ENCODE measurements at places on chromosomes 1 and 21. TPM values are rescaled to one million over a fixed set of nuclear protein-coding genes. Genes with fewer than 3 reads are reported as not detected.

DNA sequence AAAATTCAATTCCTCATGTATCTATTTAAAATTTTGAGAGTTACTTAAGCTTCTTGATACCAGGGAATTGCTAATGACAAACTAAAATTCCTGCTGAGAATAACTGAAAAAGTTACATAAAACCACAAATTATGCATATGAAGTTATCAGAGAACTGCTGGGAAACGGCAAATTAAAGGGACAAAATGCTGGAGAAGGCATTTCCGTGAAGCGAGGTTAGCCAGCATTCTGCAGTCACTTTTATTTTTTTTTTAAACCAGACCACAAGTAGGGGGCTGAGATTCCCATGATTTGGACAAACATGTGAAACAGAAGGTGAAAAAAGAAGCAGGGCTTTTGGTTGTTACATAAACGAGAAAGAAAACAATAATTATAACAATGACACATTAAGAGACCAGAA lies 737.6 kb upstream of the CHRM3 start:
- no peaks in the 10 kb centered on the region for H3K4me1 ChIP-seq
- no peak for DNase-seq
- H3K36me3 ChIP-seq, result no peaks in the 10 kb centered on the region
- no peak overlapping the region for H3K27ac ChIP-seq

DNA sequence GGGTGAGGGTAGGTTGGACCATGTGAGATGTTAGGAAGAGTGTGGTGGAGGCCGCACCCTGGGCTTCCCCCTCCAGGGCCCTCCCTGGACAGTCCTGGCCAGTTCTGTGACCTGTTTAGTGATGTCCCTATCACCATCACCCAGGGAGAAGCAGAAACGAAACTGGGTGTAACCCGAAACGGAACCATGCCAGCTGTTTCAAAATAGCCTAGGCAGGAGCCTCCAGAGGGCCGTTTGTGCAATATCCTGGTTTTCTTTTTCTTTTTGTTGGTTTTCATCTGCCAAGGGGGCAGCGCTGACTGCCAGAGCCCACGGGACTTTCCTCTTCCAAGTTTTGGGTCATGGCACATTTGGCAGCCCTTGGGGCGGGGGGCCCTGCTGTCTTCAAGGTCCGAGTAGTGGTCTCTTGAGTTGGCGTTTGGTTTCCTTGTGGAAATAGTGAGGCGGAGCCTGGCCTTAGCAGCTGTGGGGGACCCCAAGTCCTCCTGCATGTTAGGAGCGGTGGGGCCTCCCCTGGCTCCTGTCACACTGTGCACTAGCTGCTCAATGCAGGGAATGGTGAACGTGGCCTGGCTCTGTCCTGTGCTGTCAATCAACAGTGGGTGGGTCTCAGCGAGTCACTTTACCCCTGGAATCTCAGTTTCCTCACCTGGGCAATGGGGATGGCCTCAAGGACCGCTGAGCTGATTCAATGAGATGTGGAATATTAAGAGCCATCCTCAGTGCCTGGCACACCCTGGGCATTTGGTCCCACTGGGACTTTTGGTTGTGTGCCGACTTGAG lies 90.7 kb downstream of the ARHGEF10L start:
- DNase-seq, result no peak
- H3K4me1 ChIP-seq, result peaks cover 5% of the 10 kb centered on the region
- no peak overlapping the region for H3K27ac ChIP-seq
- no peak overlapping the region for H3K4me3 ChIP-seq

- no peaks in the 10 kb centered on the region for H3K36me3 ChIP-seq
- no peak overlapping the region for H3K27ac ChIP-seq
- no peak for DNase-seq
- no peaks in the 10 kb centered on the region for H3K4me1 ChIP-seq
These were observed 411.8 kb upstream of the DAB1 start for GRCh38 chr1:57835620-57836019.

DNA sequence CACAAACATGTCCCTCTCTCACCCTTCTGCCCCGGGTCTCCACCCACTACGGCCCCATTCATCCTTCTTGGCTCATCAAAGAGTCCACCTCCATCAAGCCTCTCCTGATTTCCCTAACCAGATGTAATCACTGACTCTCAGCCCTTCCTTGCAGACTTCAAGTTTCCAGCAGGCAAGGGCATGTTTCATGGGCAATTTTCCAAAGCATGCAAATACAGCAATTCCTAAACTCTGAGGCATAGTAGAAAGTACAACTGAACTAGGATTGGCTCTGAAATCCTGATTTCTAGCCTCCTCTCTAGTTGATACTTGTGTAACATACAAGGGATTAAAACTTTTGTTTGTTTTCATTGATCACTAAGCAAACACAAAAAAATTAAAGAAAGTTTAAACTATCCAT lies 109.1 kb upstream of the GADD45A start:
- H3K36me3 ChIP-seq, result no peaks in the 10 kb centered on the region
- peaks cover 36% of the 10 kb centered on the region for H3K4me1 ChIP-seq
- no peak overlapping the region for H3K4me3 ChIP-seq
- H3K27ac ChIP-seq, result peak overlapping the region; percentile 95

The SVBP gene
- 21.2 TPM for total RNA-seq

GRCh38 chr1:92909321-92909720 lies 51.9 kb downstream of the DIPK1A start:
- H3K27ac ChIP-seq, result no peak overlapping the region
- no peaks in the 10 kb centered on the region for H3K27me3 ChIP-seq
- no peak overlapping the region for H3K4me3 ChIP-seq
- H3K4me1 ChIP-seq, result no peaks in the 10 kb centered on the region

GRCh38 chr1:94004924-94005323 lies 95.7 kb upstream of the GCLM start:
- H3K27me3 ChIP-seq, result no peaks in the 10 kb centered on the region
- no peak overlapping the region for H3K27ac ChIP-seq
- no peak overlapping the region for H3K4me3 ChIP-seq
- no peaks in the 10 kb centered on the region for H3K4me1 ChIP-seq

The NLRP3 gene
- total RNA-seq, result 0.33 TPM

- H3K4me3 ChIP-seq, result no peak overlapping the region
- no peak for DNase-seq
- H3K4me1 ChIP-seq, result no peaks in the 10 kb centered on the region
- H3K27ac ChIP-seq, result peak overlapping the region; percentile 51
These were observed 228.2 kb downstream of the DNM3 start for GRCh38 chr1:172069534-172069933.

DNA sequence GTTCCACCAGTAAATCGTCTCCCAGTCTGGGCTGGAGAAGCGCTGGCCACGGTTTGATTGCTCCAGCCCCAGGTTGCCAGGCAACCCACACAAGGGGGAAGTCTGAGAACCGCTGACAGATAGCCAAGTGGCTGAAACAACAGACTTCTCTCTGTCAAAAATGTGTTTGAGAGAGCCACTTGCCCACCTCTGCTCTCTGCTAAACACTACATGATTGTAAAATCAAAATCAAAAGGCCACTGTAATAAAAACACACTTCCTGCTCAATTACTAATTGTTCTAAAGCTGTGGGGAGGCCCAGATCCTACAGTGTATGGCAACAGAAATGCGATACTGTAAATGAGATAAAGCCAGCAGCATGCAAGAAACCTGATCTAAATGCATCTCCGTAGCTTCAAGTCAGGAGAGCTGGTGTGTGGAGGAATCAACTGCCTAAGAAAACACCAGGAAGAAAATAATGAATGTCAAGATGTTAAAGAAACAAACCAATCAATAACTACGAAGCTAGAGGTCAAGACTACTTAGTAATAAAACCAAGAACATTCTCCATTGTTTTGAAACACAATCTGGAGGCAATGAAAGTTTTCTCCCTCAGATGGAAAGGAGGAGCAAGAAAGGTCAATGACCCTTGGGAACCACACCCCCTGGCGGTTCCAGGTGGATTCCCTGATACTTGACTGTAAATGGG lies 121.2 kb downstream of the SLC45A1 start:
- no peaks in the 10 kb centered on the region for H3K27me3 ChIP-seq
- no peak overlapping the region for H3K4me3 ChIP-seq
- DNase-seq, result no peak
- peak overlapping the region; percentile 68 for H3K27ac ChIP-seq
- H3K4me1 ChIP-seq, result peaks cover 18% of the 10 kb centered on the region

The ABCA4 gene
- total RNA-seq, result 1.5 TPM

- DNase-seq, result no peak
- H3K4me1 ChIP-seq, result no peaks in the 10 kb centered on the region
- H3K27me3 ChIP-seq, result no peaks in the 10 kb centered on the region
- H3K4me3 ChIP-seq, result no peak overlapping the region
- no peak overlapping the region for H3K27ac ChIP-seq
These were observed 8.6 kb upstream of the PARS2 start for GRCh38 chr1:54772951-54773350.

The SPRR2B gene
- not detected for total RNA-seq

DNA sequence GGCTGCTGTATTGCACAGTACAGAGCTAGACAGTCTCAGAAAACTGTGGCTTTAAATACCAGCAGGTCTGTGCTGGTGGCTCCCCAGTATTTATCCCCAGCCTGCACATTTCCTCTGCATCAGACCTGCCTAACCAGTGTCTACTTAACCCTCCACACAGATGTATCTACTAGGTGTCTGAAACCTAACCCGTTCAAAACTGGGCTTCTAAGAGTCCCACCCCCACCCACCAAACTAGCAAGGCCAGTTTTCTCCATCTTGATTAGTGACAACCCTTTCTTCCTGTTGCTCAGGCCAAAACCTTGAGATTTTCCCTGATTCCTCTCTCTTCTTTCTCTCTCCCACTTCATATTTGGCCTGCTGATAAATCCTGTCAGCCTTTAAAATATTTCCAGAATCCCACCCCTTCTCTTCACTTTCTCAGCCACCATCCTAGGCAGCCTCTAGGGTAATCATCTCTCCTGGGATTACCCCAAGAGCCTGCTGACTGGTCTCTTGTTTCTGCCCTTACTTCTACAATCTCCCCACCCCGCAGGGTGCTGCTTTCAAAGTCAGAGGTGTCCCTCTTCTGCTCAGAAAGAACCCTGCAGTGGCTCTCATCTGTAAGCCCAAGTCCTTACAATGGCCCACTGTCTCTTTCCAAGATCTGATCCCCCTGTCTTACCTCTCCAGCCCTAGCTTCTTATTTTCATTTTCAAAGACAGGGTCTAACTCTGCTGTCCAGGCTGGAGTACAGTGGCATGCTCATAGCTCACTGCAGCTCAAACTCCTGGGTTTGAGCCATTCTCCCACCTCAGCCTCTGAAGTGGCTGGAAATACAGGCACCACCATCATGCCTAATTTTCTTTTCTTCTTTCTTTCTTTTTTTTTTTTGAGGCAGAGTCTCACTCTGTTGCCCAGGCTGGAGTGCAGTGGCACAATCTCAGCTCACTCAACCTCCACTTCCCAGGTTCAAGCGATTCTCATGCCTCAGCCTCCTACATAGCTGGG lies 45.2 kb downstream of the H3-3A start:
- H3K27me3 ChIP-seq, result no peaks in the 10 kb centered on the region
- H3K4me3 ChIP-seq, result no peak overlapping the region
- H3K36me3 ChIP-seq, result no peaks in the 10 kb centered on the region
- DNase-seq, result no peak
- H3K4me1 ChIP-seq, result peaks cover 13% of the 10 kb centered on the region

DNA sequence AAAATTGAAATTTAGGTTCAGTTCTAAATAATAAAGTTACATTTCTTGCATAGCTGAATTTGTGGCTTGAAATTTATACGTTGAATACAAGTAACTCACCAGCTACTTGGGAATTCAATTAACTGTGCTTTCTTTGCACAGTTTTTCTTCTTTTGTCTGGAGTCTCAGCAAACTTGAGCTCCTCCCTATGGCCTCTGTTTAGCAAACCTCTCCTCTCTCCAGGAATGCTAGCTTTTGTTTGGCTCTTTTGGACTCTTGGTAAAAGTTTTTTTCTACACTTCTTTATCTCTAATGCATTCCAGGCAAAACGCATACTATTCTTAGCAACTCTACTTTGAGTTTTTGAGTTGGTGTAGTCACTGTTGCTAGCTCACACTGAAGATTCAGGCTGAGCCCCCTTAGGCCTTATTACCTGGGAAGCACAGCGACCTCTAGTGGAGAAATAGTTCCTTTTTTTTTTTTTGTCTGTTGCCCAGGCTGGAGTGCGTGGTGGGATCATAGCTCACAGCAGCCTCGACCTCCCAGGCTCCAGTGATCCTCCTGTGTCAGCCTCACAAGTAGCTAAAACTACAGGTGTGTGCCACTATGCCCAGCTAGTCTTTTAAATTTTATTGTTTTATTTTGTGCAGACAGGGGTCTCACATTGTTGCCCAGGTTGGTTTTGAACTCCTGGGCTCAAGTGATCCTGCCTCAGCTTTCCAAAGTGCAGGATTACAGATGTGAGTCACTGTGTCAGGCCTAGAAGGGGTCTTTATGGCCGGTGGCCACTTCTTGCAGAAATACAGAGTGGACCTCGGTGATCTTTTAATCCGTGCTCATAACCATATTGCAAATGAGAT lies 61.7 kb downstream of the CASQ2 start:
- no peaks in the 10 kb centered on the region for H3K4me1 ChIP-seq
- no peak overlapping the region for H3K4me3 ChIP-seq
- H3K27me3 ChIP-seq, result no peaks in the 10 kb centered on the region
- no peak for DNase-seq

GRCh38 chr21:34670220-34670961 lies 1.6 kb downstream of the CLIC6 start:
- peak overlapping the region; percentile 37 for H3K4me3 ChIP-seq
- peaks cover 28% of the 10 kb centered on the region for H3K27me3 ChIP-seq
- no peak for DNase-seq
- H3K4me1 ChIP-seq, result no peaks in the 10 kb centered on the region

The SLC25A34 gene
- total RNA-seq, result 0.64 TPM

Data from Panc1 (cell line).